ENCODE measurements at places on chromosomes 1 and 21.
A peak's percentile ranks its signal among the peaks of the same experiment; 100 is the strongest.

- peak; percentile 40 for DNase-seq
These were observed 108.0 kb upstream of the ADAR start for GRCh38 chr1:154716011-154716410.

DNA sequence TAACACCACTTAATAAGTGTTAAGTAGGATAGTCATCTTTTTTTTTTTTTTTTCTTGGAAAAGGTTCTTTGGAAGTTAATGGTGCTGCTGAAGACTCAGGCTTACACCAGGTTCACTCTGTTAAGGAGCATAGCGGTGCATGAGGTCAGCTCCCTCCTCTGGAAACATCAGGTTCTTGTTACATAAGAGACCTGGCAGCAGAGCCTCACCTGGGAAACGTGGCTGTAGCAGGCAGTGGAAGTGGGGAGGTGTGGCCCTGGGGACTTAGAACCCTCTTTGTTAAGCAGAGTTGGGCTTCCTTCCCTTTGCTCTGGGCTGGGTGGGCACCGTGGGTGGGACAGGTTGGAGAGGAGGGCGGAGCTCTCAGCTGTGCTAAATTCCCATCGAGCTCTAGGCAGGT, 104.1 kb downstream of the CNIH3 start:
- DNase-seq: peak; percentile 39

DNA sequence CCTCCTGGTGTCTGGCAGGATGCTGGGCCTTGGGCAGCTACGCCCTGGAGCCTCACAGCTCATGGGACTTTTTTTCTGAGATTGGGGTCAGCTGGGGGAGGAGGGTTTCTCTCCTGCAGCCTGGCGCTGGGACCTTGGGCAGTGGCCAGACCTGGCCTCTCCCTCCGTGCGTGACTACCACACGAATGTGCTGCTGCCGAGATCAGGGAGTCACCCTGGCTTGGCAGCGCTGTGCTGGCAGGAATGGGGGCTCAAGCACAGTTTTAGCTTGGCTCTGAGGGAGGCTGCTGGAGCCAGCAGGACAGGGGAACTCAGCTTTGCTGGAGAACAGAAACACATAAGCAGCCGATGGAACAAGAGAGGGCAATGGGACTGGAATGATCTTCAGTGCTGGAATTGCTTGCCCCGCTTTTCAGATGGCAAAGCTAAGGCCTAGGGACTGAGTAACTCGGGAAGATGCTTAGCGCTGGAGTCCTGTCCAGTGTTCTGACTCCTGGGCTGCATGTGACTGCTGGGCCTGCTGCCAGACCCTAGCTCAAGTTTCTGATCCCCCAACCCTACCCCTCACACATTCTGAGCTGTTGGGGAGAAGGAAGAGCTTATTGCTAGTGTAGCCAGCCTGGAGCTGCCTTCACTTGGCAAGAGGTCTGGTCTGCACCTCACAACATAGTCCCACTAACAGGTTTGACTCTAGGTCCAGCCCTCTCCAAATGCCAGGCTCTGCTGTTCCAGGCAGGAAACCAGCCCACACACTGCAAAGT, 69.9 kb downstream of the NAV1 start:
- no peak for DNase-seq

GRCh38 chr1:65479554-65480204, 59.2 kb downstream of the LEPR start:
- DNase-seq: no peak

DNA sequence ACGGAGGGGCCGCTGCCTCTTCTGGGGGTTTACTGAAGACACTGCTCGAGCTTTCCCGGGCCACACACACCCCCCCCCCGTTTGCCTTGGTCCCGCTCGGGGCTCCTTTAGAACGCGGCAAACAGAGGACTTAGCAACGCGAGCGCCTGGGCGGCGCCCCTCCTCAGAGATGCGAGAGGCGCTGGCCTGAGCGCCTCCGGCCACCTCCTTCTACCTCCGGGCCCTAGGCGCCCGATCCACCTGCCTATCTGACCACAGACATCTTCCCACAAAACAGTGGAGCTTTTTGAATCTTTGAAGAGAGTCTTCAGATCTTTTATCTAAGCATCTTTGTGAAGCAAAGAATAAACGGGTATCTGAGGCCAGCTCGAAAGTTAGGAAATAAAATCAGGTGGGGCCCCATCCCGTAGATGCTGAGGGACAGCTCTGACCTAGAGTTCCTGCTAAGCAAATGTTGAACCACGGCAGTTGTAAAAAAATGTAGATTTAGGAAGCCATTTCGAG, 436 bp upstream of the TTLL7 start:
- DNase-seq: peak; percentile 71

DNA sequence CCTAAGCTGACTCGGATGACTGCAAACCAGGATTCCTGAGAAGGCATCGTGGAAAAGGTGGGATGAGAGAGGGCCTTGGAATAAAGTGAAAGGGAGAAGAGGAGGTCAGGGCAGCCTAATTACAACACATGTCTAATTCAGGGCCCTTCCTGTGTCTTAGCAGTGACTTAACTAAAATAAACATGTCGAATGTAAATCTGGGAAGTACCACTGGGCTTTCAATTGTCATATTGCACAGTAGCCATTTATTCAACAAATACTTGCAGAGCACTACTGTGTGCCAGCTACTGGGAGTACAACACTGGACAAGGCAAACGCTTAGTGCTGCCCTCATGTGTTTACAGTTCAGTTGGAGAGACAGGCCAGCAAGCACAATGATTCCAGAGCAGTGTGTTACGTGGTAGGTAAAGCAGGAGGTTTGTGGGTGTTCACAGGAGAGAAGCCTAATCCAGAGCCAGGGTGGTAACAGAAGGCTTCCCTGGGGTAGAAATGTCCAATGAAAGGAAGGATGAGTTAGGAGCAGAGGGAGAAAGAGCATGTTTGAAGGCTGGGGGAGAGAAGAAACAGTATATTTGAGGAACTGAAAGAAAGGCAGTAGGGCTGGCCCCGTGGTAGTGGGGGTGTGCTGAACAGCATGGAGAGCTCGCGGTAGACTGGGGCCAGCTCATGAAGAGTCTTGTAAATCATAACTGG, 38.0 kb upstream of the RASAL2 start:
- peak; percentile 44 for DNase-seq

DNA sequence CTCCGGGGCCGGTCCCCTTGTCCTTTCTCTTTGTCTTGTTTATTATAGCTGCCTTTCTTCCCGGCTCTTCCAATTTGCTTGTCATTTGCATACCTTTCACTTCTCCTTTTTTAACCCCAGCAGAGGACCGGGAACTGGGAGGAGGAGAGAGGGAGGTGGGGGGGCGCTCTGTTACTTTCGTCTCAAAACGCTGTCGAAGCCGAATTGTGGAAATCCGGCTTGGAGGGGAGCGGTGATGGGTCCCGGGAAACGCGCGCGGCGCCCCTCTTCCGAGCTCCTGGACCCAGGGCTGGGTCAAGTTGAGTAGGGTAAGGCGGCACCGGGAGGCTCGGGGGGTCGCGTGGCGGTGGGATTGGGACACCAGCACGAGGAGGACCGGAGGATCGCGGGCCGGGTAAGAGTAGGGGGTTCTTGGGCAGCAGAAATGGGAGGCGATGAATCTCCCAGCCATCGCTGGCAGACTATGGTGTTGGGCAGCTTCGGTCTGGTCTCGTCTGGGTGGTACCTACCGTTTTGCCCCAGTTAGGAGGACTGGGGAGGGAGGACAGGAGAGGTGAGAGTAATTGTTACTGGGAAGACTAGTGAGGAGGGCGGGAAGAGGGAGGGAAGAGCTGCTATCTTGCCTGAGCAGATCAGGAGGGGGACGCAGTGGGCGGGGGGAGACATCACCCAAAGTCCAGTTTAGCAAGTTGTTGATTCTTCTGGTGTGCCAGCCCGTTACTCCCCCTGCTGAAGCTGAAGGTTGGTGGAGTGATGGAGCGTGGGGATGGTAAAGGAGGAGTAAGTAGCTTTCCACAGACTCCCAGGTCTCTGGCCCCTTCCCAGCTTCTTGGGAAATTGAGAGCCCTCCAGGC, 1.5 kb downstream of the PROX1 start:
- DNase-seq: peak; percentile 80

DNA sequence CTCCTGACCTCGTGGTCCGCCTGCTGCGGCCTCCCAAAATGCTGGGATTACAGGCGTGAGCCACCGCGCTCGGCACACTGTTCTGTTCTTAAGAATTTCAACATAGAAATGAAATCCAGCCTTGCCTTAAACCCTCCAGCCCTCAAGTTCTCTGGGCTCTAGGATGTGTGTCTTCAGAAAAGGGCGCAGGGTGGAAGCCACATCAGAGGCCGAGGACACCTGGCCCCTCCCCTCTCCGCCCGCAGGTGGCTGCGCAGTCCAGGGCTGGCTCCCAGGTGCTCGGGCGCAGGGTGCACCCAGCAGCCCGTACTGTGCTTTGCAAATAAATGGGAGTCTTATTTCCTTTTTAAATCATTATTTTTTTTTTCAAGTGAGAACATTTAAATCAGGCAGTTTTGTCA, 2.0 kb upstream of the C1orf174 start:
- DNase-seq: no peak

- no peak for DNase-seq
These were observed 661.8 kb downstream of the MATN1 start for GRCh38 chr1:30061292-30062220.

DNA sequence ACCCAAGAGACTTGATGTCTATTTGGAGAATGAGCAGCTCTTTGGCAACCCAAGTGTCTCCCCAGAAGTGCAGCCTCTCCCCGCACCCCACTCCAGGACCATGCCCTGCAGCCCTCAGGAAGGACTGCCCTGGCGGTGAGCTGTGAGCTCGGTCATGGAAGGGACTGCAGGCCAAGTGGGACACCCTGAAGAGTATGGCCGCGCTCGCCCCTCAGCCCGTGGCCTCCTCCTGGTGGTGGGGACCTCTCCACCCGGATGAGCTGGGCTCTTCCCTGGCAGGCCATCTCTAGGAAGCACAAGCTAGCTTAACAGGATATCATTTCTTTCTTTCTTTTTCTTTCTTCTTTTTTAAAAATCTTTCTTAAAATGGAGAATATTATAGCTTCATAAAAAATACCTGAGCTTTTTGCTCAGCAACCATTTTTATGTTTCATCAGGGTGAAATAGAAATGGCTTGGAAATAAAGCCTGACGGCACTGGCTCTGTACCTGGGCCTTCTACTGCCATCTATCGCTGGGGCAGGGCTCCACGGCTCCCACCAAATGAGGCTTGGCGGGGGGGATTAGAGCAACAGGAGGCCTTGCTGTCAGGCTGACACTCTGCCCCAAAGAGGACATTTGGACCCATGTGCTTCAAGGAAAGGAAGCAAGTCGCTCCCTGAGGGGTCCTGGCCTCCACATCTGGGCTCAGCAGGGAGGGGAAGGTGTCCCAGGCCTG, 296.2 kb upstream of the VAMP3 start:
- no peak for DNase-seq

DNA sequence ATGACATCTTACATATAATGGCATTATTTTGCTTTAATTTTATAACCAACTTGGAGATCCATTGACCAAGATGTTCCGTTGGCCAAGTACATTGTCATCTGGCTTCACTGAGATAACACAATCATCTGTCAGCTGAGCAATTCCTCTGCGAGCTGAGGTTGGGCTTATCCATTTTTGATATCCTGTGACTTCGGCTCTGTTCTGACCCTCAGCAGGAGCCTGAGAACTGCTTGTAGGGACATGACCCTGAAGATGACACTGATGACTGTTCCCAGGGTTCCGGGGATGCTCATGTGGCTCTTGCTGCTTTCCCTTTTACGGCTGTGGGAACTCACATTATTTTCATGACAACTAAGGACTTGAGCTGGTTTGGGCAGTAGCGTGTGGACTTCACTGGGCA, 51.2 kb downstream of the TLR5 start:
- DNase-seq: no peak

- no peak for DNase-seq
These were observed 63.4 kb downstream of the TRIM11 start for GRCh38 chr1:228343191-228343661.

DNA sequence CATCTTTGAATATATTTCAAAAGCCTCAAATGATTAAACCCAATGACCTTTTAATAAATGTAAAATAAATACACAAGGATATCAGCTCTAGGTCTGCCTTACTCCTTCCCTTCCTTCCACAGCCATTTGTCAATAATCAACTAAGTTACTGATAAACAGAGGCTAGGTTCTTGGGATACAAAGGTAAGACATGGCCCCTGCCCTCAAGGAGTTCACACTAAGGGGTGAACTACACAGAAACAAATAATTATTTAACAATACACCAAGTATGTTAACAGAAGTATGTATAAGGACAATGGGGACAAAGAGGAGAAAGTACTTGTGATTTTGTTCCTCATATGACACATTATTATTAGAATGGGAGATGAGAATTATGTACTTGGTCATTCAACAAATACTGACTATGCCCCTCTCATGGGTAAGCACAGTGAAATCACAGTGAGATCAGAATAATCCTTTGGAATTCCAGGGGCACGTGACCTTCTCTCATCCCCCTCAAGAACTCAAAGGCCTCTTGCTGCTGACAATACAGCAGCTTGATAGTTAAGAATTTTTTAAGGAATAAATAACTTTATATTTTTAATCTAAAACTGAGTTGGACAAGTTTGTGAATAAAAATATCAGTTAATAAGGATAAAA, 40.2 kb downstream of the ATP1B1 start:
- no peak for DNase-seq

GRCh38 chr1:6985549-6986276, 200.5 kb downstream of the CAMTA1 start:
- DNase-seq: no peak

- no peak for DNase-seq
These were observed 5.0 kb downstream of the PPOX start for GRCh38 chr1:161171191-161171590.

- DNase-seq: peak; percentile 54
These were observed at the start of gene CD1D for GRCh38 chr1:158180741-158181576. Gene CD1D (plus strand): TSS chr1:158180895. CDS start chr1:158181102, 207 bp downstream.

GRCh38 chr1:177429234-177429633, 258.5 kb downstream of the BRINP2 start:
- DNase-seq: no peak

GRCh38 chr1:85200463-85201339, at the start of gene SYDE2:
Gene SYDE2 (minus strand): TSS chr1:85201016. CDS start chr1:85200996, 20 bp downstream.
- peak; percentile 95 for DNase-seq

DNA sequence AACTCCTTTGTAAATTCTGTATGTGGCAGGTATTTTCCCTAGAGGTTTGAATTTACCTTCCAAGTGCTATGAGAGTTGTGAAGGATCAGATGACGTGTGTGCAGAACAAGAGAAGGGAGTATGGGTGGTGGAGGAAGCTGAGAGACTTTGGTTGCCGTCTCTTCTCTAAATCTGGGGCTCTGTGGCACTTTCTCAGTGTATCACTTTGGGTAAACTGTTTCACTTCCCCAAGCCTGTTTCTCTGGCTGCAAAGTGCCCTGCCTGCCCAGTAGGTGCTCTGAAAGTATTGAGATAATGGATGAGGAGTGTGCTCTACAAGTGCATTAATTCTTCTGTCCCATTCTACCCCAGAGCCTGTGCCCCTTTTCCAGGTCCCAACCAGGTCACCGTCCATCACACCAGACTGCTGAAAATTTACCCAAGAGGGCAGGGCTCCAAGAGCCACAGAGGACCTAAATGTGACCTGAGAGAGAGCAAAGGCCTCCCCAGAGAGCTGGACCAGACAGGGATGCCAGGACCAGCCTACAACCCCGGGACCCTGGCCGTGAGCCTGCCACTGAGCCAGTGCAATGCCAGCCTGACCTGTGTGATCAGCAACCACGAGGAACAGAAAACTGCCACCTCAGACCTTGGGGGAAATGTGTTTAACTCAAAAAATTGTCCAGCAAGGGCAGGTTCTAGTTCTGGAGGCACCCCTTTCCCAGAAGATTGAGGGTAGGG, 131.6 kb upstream of the ETV3 start:
- DNase-seq: no peak
